ENCODE measurements at places on chromosomes 7 and 10.

- no peak for DNase-seq
Observed at GRCh38 chr10:98272656-98273055, 4.7 kb upstream of the LOXL4 start.

DNA sequence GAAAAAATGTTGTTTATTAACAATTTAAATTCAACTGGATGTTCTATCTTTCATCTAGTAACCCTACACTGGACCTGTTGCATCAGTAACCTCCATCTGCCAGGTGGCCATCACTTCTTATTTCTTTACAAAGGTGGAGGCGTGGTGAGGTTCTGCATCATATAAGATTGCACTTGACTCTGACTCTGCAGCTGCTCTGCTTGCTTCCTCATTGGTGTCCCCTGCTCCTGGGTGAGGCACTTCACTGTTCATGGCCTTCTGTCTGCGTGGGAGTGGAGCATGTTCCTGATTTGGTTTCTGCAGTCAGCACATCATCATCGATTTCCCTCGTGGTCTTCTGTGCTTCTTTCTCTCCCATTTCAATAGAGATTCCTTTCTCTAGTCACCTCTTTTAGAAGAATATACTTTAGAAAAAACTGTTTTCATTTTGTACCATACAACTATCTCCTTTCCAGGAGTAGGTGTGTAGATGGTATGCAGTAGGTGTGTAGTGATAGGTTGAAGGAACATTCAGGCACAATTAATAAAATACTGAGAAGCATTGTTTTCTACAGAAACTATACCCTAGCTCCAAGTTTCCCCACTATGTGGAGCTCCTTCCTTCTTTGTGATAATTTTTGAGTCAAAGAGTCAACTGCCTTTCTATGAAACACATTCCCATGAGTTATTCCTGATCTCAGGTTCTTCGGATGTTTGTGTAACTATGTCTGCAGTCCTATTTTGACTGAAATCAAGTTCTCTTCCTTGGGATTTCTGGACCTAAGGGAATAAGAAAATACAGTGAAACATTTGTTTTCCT is 231.7 kb upstream of the CNTNAP2 start:
- no peak for DNase-seq

DNA sequence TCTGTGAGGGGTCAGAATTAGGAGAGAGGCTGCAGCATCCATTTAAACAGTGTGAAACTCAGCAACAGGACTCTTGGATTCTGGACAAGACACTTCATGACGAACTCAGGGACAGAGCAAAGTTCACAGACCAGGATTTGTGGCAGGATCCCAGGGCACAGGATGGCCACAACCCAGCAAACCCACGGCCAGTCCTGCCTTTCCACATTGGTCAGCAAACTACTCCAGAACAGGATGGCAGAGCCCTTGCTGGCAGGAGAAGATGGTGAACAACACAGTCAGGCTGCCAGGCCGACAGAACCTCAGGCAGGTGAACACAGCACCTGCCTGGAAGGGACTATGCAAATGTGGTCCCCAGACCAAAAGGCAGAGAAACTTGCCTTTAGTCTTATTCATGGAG is 34.4 kb downstream of the VSTM4 start:
- no peak for DNase-seq

DNA sequence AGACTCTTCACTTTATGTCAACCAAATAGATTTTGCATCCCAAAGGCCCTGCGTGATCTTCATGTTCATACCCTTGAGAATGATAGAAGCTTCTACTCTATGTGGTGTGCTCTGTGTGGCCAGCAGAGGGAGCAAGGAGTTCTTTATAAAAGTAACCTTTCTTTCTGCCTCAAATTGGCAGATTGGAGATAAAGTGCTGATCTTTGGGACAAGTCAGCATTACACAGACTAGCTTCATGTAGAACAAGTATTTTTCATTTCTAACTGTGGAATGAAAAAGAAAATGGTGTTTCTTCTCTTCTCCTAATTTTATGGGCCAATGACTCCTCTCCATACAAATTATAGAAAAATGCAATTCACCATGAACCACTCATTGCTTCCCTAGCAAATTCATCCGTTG is 1214.1 kb downstream of the SORCS1 start:
- DNase-seq: no peak

Measured in activated T-helper 1 cell treated with Interleukin-2 at 50 U/mL for 16 hours (primary cell).